ENCODE measurements at places on chromosomes 11 and 22. TPM values are rescaled to one million over a fixed set of nuclear protein-coding genes. Genes with fewer than 3 reads are reported as not detected.
A peak's percentile ranks its signal among the peaks of the same experiment; 100 is the strongest.

DNA sequence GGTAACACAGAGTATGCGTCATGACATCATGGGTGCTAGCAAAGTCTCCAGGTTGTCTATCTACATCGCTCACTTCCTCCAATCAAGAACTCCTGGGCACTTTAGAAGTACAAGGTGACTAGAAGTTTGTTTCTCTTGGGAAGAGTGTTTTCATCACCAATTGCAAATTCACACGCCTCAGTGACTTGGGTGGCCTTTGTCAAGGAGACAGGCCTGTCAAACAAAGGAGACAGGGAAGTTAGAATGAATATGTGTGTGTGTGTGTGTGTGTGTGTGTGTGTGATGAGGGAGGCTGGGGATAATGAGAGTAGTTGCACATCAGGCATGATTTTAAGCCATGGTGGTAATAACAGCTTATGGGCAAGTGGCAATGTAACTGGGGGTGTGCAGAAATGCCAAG lies 953.2 kb downstream of the OPCML start:
- DNase-seq, result no peak
- no peaks in the 10 kb centered on the region for H3K4me1 ChIP-seq
- no peak overlapping the region for H3K4me3 ChIP-seq
- H3K27ac ChIP-seq, result no peak overlapping the region
- H3K27me3 ChIP-seq, result no peaks in the 10 kb centered on the region

DNA sequence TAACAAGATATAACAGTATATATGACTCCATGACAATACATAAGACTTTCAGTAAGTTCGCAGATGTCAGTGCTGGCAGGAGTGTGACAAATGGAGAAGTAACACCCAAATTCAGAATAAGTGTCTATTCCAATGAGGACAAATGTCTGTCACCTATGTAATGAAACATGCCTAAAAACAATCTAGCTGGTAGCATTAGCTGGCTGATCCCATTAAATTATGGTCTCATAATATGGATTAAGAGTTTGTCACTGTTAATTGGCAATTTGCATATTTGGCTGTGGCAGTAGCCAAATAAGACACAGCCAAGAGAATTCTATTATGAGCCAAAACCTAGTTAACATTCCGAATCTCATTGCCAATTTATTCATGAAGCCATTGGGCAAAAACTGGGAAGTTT lies 30.2 kb upstream of the CAVIN3 start:
- H3K36me3 ChIP-seq, result peaks cover 3% of the 10 kb centered on the region
- peaks cover 2% of the 10 kb centered on the region for H3K27me3 ChIP-seq
- peaks cover 15% of the 10 kb centered on the region for H3K4me1 ChIP-seq
- H3K4me3 ChIP-seq, result no peak overlapping the region
- no peak overlapping the region for H3K27ac ChIP-seq

- no peak overlapping the region for H3K27ac ChIP-seq
- no peak for DNase-seq
- peaks cover 3% of the 10 kb centered on the region for H3K27me3 ChIP-seq
- no peaks in the 10 kb centered on the region for H3K36me3 ChIP-seq
- H3K4me3 ChIP-seq, result no peak overlapping the region
- peaks cover 13% of the 10 kb centered on the region for H3K4me1 ChIP-seq
Observed at GRCh38 chr11:9066433-9066925, 24.9 kb downstream of the SCUBE2 start.

- peak; percentile 58 for DNase-seq
- H3K4me1 ChIP-seq, result peaks cover 6% of the 10 kb centered on the region
- peaks cover 13% of the 10 kb centered on the region for H3K27me3 ChIP-seq
- peak overlapping the region; percentile 42 for H3K4me3 ChIP-seq
- H3K36me3 ChIP-seq, result no peaks in the 10 kb centered on the region
- H3K27ac ChIP-seq, result no peak overlapping the region
Observed at GRCh38 chr11:119479685-119480275, 56.8 kb upstream of the THY1 start.

DNA sequence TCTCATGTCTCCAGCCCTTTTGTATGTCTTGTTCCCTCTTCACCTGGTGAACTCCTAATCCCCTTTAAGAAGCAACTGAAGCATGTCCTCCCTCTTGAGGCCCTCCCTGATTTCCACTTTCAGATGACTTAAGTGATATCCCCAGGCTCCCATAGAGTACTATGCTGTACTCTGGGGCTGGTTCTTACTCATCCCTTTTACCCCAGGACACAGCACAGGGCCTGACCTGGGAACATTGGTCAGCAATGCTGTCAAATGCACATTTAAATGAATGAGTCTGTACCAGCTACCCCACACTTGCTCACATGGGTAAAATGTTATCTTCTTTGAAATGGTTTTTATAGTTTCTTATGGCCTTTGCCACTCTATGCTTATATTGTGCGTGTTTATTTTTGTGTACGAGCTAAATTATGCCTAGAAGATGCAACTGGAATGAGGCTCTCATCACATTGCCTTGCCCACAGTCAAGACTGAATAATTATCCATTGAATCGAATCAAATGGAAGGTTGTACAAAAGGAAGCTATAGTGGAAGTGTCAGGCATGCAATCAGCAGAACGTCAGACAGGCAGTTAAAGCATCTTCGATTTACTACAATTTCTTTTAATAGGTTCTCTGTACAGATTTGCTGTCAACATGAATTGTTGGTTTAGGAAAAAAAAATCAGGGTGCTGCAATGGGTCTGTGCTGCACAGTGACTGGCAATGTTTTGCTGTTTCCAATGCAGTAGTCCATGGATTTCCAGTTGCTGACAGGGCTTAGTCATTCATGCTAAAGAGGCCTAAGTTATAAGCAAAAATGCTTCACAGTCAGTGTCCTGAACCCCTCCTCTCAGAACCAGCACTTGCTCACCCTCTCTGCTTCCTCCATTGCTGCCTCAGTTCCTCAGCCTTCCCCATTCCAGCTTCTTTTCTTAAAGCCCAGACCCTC lies 79.5 kb downstream of the PARVA start:
- no peaks in the 10 kb centered on the region for H3K27me3 ChIP-seq
- no peak overlapping the region for H3K4me3 ChIP-seq
- DNase-seq, result no peak

DNA sequence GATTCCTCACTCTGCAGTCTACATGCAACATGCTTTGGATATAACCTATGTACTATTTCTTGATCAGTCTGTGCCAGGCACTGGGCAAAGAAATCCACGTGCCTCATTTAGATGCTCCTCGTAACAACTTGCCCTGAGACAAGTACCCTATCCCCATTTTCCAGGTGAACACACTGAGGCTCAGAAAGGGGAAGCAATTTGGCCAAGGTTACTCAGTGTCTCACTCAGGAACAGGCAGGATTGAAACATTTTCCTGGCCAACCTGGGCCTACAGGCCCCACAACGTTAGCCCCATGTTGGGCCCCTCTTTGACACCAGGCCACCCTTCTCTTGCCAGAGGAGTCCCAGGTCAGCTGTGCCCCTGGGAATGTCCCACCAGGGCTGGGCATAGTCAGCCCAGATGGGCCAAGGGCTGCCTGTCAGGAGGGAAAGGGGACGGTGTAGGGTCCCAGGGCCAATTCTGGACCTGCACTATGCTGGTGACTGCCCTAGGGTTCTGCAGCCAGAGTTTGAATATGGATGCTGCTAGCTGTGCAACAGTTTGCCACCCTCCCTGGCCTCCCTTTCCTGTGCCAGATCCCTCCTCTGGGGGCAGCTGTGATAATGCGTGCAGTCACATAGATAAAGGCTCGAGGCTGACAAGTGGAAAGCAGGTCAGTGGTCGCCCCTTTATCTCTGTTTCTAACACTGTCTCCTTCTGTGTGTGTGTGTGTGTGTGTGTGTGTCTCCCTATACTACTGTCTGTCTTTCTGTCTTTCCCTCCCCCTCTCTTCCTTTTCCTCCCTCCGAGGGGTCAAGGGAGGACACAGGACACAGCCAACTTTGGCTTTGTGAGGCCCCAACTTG lies 10.4 kb upstream of the EMID1 start:
- peaks cover 4% of the 10 kb centered on the region for H3K27me3 ChIP-seq
- no peak for DNase-seq
- peaks cover 3% of the 10 kb centered on the region for H3K36me3 ChIP-seq
- H3K4me1 ChIP-seq, result peaks cover 13% of the 10 kb centered on the region

GRCh38 chr22:34001701-34002466 lies 81.6 kb upstream of the LARGE1 start:
- H3K27me3 ChIP-seq, result no peaks in the 10 kb centered on the region
- no peak overlapping the region for H3K4me3 ChIP-seq
- peaks cover 9% of the 10 kb centered on the region for H3K36me3 ChIP-seq
- no peak overlapping the region for H3K27ac ChIP-seq

DNA sequence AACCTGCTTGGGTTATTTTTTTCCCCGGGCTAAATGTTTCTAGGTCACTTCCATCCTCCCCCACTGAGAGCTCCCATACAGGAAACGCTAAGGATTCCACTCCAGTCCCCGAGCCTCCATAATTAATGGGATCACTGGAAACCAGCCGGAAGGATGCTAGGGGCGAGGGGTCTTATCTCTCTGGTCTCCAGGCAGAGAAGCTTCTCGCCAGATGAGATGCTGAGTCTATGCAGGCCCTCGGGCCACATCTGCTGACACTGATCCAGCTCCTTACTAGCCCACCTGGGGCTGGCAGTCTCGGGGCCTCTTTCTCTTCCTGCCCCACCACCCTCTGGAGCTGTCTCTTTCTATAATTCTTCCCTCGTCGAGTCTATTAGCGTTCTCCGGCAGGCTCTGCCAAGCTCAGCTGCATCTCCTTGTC lies 125.9 kb upstream of the SYT13 start:
- H3K27me3 ChIP-seq, result peaks cover 11% of the 10 kb centered on the region
- no peaks in the 10 kb centered on the region for H3K36me3 ChIP-seq
- H3K4me1 ChIP-seq, result peaks cover 48% of the 10 kb centered on the region

- H3K4me3 ChIP-seq, result no peak overlapping the region
- no peaks in the 10 kb centered on the region for H3K36me3 ChIP-seq
- peak overlapping the region; percentile 48 for H3K27ac ChIP-seq
Observed at GRCh38 chr22:46122980-46123693, 27.2 kb upstream of the PPARA start.

DNA sequence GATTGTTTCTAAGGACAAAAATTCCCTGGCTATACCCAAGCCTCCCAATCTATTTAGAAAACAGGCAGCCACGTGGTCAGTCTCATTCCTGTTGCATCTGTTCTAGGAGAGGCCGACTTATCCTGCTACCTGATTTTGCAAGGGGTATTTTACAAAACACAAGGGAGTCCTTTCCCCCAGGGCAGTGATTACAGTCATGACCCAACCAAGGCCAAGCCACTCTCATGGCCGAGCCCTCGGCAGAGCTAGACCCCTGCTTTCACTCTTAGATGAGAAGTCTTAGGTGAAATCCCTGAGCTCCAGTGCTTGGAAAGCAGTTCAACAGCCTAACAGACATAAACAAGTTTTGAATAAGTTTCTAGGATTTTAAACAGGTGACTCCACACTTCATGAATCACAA lies 89.0 kb upstream of the PITPNB start:
- peaks cover 22% of the 10 kb centered on the region for H3K36me3 ChIP-seq
- H3K4me3 ChIP-seq, result no peak overlapping the region
- H3K27me3 ChIP-seq, result peaks cover 8% of the 10 kb centered on the region

DNA sequence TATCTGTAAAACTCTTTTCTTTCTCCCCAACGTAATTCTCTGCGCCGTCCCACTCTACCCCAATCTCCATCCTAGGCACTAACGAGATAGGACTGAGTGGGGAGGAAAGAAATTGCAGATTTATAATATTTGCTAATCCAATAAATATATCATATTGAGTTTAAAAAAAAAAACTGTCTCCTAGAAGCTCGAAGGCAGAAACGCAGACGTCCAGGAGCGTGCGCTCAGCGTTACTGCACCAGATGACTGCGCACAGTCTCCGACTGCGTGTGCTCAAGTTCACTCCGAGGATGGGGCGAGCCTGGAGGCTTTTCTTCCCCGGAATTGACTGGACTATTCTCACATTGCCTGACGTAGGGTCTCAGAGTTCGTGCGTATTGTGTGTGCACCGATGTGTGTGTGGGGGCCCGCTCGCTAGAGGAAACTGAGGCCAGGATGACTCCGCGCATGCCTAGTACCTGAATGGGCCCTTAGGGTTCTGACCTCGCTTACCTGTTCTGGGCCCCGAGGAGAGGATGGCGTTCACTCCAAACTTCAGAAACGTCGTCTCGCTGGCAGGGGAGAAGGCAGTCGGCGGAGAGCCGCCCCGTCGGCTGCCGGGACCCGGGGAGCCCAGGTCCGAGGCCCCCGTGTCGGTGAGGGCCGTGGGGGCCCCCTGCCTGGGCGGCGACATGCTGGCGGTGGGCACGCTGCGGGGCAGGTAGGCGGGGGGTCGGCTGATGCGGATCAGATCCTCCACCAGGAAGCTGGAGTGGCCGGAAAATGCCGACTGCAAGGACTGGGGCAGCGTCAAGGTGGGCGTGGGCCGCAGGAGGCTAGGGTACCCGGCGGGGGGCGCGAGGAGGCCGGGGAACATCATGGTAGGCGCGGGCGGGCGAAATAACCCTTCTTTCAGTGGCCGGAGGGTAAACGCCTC lies 551 bp downstream of the DBX1 start:
- DNase-seq, result no peak
- peaks cover 36% of the 10 kb centered on the region for H3K4me1 ChIP-seq
- no peak overlapping the region for H3K27ac ChIP-seq
- H3K27me3 ChIP-seq, result peaks cover 46% of the 10 kb centered on the region
- no peak overlapping the region for H3K4me3 ChIP-seq
- H3K36me3 ChIP-seq, result peaks cover 7% of the 10 kb centered on the region

GRCh38 chr11:12246989-12247388 lies 130.4 kb upstream of the PARVA start:
- H3K4me1 ChIP-seq, result peaks cover 25% of the 10 kb centered on the region
- DNase-seq, result no peak
- no peak overlapping the region for H3K27ac ChIP-seq
- no peak overlapping the region for H3K4me3 ChIP-seq

DNA sequence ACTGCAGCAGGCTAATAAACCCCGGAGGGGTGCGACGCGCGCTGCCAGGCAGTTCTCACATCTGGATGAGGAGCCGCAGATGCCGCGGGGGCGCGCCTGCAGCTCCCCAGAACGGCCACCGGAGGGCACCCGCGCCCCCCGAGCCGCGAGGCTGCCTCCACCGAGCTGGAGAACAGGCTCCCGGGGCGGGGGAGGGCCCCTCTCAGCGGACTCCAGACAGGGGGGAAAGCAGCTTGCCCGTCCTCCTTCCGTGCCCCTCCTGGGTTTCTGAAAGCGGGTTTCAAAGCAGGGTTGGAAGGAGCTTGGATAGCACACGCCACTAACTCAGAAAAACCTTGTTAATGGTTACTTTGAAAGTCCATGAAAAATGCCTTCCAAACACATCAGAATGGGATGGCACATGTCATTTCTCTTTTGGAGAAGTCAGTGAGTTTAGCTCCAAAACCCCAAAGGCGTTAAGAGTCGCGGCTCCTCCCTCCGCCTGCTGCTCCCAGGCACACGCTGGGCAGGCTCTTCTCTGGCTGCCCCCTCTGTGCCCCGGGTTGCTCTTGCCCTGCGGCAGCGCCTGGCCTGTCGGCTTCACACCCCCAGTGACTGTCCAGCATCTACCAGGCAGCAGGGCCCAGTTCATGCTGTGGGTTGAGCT lies 317.8 kb downstream of the NTM start:
- H3K4me1 ChIP-seq, result no peaks in the 10 kb centered on the region
- no peak overlapping the region for H3K27ac ChIP-seq
- no peak overlapping the region for H3K4me3 ChIP-seq
- H3K27me3 ChIP-seq, result peaks cover 9% of the 10 kb centered on the region
- H3K36me3 ChIP-seq, result peaks cover 3% of the 10 kb centered on the region
- DNase-seq, result peak; percentile 84

GRCh38 chr11:126502982-126503381 lies 147.5 kb downstream of the ST3GAL4 start:
- peaks cover 3% of the 10 kb centered on the region for H3K27me3 ChIP-seq
- DNase-seq, result no peak
- H3K36me3 ChIP-seq, result no peaks in the 10 kb centered on the region
- H3K4me1 ChIP-seq, result peaks cover 2% of the 10 kb centered on the region

GRCh38 chr11:72740562-72741428 lies 11.4 kb downstream of the ARAP1 start:
- DNase-seq, result no peak
- H3K27me3 ChIP-seq, result peaks cover 6% of the 10 kb centered on the region
- H3K27ac ChIP-seq, result peak overlapping the region; percentile 85
- no peak overlapping the region for H3K4me3 ChIP-seq
- peaks cover 9% of the 10 kb centered on the region for H3K36me3 ChIP-seq

The PIWIL4 gene
- 0.54 TPM for total RNA-seq

The OR6T1 gene
- not detected for total RNA-seq

The RAB3IL1 gene
- 8.9 TPM for total RNA-seq

The OR4C12 gene
- not detected for total RNA-seq

Data from endothelial cell (in vitro differentiated cells).